Left renal cortex interstitium (tissue), 4 donors: ENCODE measurements at places on chromosomes 13 and 19.

- DNase-seq = no peak
Observed at GRCh38 chr19:56969156-56969555, 128.6 kb upstream of the PEG3 start.

GRCh38 chr13:89401264-89401675, 1730.1 kb downstream of the SLITRK5 start:
- no peak for DNase-seq

DNA sequence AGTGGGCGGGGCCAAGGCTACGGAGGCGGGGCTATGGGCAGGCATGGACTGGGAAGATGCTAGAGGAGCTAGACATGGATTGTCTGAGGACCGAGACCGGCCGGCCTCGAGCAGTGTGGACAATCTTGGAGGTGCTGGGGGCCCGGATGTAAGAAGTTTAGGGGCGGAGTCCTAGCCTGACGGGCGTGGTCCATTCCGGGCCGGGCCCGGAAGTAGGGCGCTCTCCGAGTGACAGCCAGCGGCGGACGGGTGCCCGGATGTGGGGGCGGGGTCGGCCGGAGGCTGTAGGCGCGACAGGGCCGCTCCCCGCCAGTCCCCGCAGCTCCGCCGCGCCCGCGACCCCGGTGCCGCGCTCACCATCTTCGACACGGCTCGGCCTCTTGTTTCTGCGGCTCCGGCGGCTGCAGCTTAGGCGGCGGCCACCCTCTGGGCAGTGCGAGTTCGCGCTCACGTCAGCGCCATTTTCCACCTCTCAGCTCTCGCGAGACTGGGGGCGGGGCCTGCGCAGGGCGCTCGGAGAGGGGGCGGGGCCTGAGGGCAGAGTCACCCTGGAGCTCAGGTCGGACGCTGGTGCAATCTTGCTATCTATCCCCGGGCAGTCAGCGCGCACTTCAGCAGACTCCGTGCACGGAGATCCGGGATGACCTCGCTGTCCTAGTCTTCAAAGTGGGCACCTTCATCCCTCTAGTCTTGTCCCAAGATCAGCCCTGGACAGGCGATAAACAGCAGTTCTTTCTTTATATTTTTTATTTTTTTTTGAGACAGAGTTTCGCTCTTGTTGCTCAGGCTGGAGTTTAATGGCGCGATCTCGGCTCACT, at the start of gene ZNF414:
Gene ZNF414, minus strand, starts transcription at position 481 of the 818 bp plus-strand sequence. Its CDS starts 121 bp downstream, at position 360.
- peak; percentile 92 for DNase-seq

DNA sequence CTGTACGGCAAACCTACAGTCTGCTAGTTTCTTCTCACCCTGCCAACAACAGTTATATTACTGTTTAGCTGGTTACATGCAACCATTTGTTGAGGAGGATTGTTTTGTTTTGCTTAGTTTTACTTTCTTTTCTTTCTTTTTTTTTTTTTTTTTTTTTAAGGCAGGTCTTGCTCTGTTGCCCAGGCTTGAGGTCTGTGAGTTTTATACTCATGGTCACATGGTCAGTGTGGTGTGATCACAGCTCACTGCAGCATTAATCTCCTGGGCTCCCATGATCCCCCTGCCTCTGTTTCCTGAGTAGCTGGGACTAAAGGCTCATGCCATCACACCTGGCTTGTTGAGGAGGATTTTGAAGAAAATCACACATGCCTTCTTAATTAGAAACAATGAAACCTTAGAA, 505.6 kb downstream of the GPC5 start:
- DNase-seq = no peak

- no peak for DNase-seq
Observed at GRCh38 chr13:26873386-26873698, 112.8 kb upstream of the GPR12 start.

DNA sequence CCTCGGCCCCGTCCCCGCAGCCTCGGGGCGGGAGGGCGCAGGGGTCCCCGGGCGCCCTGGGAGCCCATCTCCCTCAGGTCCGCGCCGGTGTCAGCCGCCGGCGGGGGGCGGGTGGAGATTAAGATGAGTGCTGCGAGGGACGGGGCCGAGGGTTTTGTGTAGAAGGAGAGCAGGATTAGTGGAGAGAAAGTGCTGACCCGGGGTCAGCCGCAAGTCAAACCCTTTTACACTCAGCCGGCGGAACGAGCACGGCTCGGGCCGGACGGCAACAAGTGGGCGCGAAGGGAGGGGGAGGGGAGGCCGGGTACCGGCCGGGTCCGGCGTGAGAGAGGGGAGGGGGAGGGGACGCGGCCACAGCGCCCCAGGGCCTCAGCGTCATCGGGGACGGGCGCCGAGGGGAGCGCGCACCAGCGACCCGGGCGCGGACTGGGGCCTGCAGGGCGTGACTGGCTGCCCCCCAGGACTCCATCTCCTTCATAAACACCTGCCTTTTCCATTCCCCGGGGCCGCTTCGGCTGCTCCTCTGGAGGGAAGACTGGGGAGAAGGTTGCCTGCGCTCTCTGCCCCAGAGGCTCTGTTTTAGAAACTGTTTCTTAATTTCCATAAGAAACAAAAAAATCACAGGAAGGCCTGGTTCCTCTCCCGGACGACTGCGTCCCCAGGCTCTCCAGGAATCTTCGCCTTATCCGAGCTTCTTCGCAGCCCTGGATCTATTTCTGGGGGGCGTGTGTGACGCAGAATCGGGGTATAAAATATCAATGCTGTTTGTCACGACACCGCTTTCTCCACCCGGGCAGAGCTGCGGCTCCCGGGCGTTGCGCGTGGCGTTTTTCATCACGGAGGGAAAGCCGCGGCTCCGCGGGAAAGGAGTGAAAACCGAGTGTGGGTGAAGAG, 6.5 kb downstream of the SOX1 start:
- no peak for DNase-seq

GRCh38 chr19:33767898-33768413, 28.7 kb upstream of the KCTD15 start:
- peak; percentile 69 for DNase-seq

DNA sequence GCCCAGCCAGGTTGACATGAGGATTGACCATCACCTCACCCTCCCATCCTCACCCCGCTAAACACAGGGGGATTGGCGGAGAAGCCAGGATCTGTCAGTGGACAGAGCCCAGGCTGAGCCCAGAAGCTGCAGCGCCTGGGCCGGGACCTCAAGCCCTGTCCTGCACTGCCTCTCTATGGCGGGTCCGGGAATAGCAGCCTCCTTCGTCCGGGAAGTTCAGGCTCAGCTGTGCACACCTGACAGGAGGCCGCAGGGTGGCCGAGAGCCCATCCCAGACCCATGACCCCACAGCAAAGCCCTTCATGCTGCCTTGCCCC, 67.8 kb downstream of the SPACA7 start:
- DNase-seq = peak; percentile 52

- DNase-seq = no peak
Observed at GRCh38 chr13:29859971-29860370, 9.6 kb upstream of the UBL3 start.

DNA sequence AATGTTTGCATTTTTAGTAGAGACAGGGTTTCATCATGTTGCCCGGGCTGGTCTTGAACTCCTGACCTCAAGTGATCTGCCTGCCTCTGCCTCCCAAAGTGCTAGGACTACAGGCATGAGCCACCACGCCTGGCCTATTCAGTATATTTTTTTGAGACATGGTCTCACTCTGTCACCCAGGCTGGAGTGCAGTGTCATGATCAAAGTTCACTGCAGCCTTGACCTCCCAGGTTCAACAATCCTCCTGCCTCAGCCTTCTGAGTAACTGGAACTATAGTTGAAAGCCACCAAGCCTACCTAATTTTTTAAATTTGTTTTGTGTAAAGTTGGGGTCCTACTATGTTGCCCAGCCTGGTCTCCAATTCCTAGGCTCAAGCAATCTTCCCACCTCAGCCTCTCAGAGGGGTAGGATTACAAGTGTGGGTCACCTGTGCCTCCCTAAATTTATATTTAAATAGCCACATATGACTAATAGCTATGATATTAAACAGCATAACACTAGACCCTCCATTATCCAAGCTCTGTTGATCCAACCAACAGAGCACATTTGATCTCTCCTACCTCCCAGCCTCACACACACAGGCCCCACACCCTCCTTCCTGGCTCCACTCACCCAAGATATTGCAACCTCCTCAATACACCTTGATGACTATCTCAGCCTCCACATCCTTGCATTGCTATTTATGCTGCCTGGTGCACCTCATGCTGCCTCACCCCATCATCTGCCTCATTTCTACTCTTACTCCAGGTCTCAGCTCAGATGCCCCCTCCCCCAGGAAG, 2.1 kb upstream of the CEACAM19 start:
- no peak for DNase-seq

- DNase-seq = no peak
Observed at GRCh38 chr13:48942131-48942530, 33.6 kb upstream of the FNDC3A start.

- no peak for DNase-seq
Observed at GRCh38 chr13:101661839-101662238, 209.4 kb downstream of the ITGBL1 start.

GRCh38 chr19:44822670-44823372, 13.9 kb downstream of the BCAM start:
- no peak for DNase-seq

DNA sequence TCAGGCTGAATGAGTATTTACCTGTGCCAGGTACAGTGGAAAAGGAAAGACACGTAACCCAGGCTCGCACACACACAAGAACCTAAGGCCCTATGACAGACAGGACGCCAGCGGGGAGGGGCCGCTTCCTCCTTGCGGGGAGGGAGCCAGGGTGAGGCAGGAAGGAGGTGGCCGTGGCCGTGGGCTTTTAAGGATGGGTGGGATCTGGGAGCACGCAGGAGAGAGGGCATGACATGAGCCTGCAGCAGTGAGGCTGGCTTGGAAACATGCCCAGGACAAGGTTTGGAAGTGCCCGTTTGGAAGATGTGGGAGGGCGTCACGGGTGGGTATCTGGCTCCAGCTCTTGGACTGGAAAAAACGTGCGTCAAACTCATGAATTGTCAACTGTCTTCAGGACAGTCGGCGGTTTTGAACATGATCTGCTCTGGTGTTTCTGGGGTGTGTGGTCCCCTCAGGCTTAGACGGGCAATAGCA, 20.1 kb downstream of the SH3GL1 start:
- DNase-seq = no peak

DNA sequence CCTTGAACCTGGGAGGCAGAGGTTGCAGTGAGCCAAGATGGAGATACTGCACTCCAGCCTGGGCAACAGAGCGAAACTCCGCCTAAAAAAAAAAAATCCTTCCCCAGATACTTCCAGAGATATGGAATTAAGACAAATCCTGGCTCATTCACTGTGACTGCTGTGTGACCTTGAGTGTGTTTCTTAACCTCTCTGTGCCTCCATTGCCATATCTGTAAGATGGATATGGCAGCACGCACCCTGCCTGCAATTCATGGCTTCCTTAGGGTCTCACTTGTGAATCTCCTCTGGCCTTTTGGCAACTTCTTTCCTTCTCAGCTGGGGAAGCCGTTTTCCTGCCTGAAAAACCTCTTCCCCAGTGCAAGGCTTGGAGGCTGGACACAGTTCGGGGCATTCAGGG, 33.8 kb upstream of the ONECUT3 start:
- no peak for DNase-seq

- DNase-seq = no peak
Observed at GRCh38 chr13:36166046-36166445, 34.9 kb upstream of the DCLK1 start.

DNA sequence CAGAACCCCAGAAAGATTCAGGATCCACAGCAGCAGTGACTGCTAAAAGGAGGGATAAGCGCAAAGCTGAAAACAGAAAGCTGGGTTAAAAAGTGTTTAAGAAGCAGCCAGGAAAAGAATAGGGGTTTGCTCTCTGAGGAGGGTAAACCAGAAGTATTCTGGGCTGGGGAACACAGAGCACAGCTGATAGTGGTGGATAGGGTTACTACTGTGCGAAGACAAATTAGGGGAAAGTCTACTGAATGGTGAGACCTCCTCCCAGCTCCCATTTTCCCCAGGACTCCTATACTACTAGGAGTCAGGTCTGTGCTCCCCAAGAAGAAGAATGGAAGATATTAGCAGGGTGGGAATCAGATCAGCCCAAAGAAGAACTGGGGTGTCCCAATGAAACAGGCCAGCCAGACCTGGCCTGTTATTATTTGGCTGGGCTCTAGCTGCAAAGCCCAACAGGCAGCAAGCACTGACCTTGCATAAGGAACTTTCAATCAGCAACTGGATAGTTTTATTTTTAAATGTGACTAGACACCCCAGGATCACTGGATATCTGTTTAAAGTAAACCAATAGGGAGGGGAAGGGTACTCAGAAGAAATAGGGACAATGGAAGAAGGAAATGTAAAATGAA, 43.5 kb upstream of the SERTM1 start:
- DNase-seq = no peak

GRCh38 chr13:113033054-113033850, 64.2 kb downstream of the MCF2L start:
- DNase-seq = no peak

DNA sequence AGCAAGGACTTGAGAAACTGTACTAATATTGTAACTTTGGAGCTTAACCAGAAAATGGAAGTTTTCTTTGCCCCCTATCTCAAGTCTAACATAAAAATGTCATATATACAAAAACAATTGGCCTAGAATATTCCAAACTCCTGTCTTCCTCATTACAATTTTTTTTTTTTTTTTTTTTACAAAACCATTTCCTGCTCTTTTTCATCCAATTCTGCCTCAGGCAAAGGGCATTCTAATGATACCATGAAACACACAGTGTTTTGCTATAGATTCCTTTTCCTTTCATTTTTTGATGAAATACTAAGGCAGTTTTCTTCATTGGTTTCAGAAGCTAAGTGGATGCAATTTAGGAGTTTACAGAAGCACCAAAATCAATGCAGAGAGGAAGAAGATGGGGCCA, 119.7 kb downstream of the LHFPL6 start:
- DNase-seq = no peak

GRCh38 chr19:18291019-18291524, 9.7 kb upstream of the JUND start:
- DNase-seq = no peak

- DNase-seq = no peak
Observed at GRCh38 chr19:7658219-7658686, 10.6 kb upstream of the RETN start.

DNA sequence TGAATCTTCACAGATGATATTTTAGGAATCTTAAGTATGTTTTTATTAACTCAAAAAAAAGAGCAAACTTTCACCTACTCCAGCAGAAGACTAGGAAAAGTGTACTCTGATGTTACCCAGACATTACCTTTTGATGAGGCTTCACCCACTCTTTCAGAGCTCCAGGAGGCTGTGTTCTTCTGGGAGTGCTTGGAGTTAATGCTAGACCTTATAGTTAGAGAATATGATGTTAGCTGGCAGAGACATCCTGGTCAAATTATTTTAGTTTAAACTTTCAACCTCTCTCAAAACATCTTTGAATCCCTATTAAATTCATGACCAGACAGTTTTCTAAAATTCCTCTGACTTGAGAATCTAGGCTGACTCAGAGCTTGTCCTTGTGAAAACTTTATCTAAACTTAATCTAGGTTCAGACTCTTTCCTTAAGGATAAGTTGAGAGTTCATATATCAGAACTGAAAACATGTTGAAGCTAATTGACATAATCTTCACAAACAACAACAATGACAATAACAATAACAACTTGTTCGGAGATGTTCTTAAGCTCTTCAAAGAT, 82.8 kb downstream of the ITGBL1 start:
- no peak for DNase-seq

- DNase-seq = no peak
Observed at GRCh38 chr13:82749551-82749950, 1132.7 kb downstream of the SLITRK1 start.
